ENCODE measurements at places on chromosomes 6 and 20.

- DNase-seq: no peak
These were observed 704.9 kb upstream of the CITED2 start for GRCh38 chr6:140079328-140079727.

GRCh38 chr6:128767705-128768104 lies 115.2 kb upstream of the LAMA2 start:
- DNase-seq: no peak

- peak; percentile 81 for DNase-seq
These were observed 44.6 kb downstream of the TOX2 start for GRCh38 chr20:43959079-43959919.

DNA sequence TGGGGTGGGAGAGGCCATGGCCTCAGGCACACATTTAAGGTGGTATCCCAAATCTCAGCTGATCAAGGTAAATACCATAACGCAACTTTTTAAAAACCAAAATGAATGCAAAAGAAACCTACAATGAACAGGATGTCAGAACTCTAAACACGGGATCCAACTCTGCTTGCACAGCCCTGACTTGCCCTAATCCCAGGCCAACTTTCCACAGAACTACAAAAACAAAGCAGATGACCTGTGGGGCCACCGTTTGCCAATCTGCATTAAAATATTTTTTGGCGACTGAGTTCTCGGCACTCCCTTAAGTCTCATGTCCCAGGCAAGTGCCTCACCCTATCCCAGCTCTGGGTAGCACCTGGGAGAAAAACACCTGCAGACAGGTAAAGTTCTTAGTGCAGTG lies 110.5 kb downstream of the ZFP64 start:
- DNase-seq: no peak

DNA sequence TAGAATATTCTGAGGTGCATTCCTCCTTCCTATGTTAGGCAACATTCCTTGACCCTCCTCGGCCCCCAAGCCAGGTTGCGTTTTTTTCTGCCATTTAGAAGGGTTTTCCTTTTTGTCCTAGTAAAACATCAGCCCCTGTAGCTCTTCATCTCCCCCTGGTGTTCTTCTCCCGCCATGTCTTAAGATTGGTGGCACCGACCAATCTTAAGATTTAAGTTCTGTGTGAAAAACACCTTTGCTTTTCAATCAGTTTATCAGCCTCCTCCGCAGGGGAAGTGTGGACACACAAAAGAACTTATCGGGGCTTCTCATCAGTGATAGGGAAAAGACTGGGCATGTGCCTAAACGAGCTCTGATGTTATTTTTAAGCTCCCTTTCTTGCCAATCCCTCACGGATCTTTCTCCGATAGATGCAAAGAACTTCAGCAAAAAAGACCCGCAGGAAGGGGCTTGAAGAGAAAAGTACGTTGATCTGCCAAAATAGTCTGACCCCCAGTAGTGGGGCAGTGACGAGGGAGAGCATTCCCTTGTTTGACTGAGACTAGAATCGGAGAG lies 719 bp upstream of the EDN1 start:
- DNase-seq: peak; percentile 79

- DNase-seq: peak; percentile 73
These were observed 6.2 kb downstream of the PTPN1 start for GRCh38 chr20:50516180-50516934.

DNA sequence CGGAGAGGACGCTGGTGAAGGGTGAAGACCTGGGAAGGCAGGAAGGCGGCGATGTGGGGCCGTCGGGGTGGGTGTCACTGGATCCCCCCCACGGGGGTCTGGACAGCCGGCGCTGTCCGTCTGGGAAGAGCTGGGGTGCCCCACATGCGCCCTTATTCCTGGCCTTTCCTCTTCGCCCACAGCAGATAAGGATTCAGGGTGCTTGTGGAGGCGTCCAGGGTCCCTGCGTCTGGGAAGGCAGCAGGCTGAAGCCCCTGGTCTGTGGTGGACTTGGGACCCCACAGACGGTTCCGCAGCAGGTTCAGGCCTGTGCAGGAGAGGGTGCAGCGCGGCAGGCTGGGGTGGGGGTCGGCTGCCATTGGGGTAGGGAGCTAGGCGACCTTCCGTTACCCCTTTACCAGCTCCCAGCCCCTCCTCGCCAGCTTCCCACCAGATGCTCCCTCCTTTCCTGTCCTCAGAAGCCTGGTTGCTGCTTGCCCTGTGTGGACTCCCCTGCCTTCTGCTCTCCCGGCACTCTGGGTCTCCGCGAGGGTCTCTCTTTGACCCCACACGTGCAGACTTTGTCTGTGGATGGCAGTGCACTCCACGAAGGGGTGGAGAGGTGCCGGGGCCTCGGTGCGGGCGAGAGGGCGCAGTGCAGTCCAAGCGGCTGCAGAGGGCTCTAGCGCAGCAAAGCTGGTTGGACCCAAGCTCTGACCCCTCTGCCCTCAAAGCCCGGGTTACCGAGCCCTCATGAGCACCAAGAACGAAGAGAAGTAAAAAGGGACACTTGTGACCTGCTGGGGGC lies 2.1 kb upstream of the GATA5 start:
- peak; percentile 74 for DNase-seq

DNA sequence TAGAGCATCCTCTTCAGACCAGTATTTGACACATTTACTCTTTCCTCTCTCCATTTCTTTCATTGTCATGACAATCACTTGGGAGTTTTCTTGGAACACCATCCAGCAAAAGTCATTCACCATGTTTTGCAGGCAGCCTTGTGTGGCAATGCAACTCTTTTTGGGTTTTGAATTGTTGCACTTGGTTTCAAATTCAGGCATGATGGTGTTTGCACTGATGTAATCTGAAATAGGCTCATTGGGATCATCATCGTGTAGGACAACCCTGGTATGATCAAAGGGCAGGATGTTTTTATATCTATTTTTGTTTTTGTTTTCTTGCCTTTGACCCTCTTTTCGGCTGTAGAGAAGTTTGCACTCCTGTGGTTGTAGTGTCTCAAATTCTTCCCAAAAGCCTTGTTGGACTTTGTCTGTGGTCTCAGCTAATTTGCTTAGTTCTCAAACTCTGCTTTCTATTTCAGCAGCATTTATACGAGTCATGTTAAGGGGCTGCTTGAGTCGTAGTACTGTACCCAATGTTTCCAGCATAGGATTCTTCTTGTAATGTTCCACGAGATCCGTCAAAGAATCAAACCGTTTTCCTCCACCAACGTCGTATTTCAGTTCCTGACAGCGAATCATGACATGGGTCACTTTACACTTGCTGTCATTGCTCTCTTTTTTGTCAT lies 160.8 kb upstream of the TNFAIP3 start:
- no peak for DNase-seq

DNA sequence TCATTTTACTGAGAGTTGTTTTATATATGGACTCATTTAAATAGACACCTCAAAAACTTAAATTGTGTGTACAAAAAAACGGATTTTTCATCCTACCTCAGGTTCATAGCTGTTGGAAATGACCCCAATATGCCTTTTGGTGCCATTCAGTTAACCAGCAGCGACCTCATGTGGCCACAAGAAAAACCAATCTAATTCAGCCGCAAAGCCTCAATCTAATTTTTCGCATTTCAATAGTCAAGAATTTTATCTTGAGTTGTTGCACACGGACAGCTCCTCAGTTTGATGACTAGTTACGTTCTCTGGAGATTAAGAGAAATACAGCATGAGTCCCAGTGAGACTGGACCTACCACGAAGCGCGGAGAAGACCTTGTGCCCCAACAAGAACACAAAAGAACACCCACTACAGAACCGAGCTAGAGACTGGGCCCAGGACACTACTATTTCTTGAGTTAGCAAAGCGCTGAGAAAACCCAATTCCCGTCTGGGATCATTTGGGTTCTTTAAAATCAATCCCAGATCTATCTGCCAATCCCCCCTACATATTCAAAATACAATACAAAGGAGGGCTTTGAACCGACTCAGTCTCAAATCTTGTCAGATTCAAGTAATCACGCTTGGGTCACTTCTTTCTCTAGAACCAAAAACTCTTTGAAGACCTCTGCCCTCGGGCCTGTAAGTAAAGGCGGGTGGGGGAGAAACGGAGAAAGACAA lies 1.1 kb downstream of the TCP11 start:
- DNase-seq: peak; percentile 88

GRCh38 chr6:24922170-24922569 lies 13.6 kb downstream of the RIPOR2 start:
- DNase-seq: peak; percentile 53

GRCh38 chr6:62391358-62391757 lies 105.3 kb upstream of the KHDRBS2 start:
- no peak for DNase-seq

DNA sequence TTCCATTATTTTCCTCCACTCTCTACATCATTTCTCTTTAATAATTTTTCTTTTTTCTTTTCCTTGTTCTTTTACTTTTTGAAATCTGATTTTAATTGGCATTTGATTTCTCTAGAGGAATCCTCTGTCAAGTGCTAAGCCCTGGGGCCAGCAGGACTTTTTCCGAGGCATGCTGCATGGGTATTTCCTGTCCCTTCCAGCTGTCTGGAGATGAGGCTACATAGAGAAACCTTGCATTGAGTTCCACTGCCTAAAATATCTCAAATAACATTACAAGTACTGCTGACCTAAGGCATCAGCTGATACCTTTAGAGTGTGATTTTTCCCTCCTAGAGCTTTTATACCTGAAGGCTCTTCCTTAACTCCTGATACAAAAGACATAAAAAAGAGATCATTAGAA lies 6.2 kb downstream of the RNF217 start:
- no peak for DNase-seq

DNA sequence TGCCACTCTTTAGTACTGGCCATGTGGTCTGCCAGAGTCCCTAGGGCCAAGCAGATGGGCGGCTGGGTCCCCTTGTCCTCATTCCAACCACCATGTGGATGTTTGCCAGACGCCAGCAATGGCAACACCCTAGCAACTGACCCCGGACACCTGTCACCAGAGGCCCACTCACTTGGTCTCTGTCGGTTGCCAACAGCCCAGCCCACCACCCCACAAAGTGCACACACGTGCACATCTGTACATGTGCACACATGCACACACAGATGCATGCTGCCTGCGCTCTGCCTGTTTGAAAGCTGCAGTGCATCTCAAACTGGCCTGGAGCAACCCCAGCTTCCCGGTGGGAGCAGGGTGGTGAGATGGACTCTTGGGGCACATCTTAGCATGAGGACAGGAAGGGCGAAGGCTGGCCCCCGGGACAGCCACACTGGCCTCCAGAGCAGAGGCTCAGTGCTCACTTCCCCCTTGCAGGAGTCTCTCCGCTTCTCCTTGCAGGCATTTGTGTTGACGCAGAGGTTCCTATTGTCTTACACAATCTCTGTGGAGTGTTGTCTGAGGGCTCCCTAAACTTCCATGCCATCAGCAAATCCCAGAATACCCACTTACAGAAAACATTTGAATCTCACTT lies 54.0 kb downstream of the PSMG4 start:
- no peak for DNase-seq

- peak; percentile 94 for DNase-seq
These were observed 59.9 kb downstream of the SULF2 start for GRCh38 chr20:47725248-47725973.

- peak; percentile 90 for DNase-seq
These were observed 176.0 kb downstream of the MRPL14 start for GRCh38 chr6:43951063-43951755.

DNA sequence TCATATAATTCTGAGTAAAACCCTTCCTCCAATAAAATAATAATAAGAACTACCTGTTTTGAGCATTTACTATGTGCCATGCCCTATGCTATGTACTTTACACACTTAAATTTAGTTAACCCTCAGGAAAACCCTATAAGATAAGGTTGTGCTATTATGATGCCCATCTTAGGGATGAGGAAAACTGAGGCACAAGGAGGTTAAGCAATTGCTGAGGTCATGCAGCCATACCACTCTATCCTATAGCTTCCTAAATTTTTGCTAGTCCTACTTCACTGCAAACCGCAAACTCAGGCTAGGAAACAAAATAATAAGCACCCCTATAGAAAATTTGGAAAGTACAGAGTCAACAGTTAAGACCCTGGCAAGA lies 38.9 kb upstream of the GFOD1 start:
- DNase-seq: no peak

- no peak for DNase-seq
These were observed 20.2 kb upstream of the DLGAP4 start for GRCh38 chr20:36285746-36286447.

DNA sequence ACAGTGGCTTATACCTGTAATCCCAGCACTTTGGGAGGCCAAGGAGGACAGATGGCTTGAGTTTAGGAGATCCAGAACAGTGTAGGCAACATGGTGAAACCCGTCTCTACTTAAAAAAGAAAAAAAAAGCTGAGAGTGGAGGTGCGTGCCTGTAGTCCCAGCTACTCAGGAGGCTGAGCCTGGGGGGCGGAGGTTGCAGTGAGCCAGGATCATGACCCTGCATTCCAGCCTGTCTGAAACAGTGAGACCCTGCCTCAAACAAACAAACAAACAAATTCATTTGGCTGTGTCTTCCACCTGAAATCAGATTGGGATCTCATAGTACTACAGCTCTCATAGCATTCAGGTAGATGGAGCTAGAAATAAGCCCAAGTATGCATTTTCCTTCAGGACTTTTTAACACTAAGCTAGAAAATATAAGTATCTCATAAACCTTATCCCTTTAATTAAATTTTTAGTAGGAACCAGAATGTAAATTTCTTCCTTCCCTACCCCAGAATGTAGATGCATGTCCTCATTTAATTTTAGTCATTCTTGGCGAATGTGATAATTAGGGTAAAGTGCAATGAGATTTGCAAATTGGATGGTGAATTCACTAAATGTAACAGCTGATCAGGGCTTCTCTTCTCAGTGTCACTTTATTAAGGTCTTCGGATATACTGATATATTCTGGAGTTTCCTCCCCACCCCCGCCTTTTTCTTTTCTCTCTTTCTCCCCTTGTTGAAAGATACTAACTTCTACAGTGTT lies 190.4 kb downstream of the CDKAL1 start:
- DNase-seq: no peak

DNA sequence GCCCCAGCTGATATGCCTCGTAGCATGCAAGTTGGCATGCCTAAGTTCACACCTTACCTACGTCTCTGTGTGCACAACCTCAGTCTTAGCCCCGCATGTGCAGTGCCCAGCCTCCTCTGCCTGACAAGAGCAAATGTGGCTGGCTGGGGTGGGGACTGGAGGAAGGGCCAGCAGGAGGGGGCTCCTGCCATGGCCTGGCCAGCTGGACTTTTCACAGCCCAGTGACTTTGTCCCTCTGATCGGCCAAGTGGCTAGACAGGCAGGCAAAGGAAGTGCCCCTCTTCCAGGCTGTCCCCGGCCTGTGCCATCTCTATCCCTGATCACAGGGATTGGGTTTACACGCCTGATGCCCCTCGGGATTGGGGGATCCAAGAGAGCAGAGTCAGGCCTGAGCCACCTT lies 49.5 kb upstream of the SIRPA start:
- no peak for DNase-seq

DNA sequence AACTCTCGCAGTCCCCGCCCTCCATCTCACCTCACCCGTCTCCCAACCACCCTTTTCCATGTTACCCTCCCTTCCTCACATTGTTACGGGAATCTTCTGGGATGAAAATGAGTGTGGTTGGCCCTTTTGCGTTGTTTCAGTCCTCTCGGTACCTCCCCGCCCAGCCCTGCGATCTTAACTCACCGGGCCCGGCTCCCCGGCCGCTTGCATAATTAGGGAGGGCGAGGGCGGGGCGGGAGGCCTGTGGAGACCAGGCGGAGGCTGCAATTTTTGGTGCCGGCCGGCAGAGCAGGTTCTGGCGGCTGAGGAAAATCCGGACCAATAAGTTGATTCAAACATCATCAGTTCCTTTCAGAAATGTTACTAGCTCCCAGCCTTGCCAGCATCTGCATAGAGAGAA lies 25.2 kb downstream of the TFAP2B start:
- DNase-seq: no peak

- no peak for DNase-seq
These were observed 41.7 kb downstream of the COL19A1 start for GRCh38 chr6:69907981-69908498.
